NCI-H1436 treated with DMSO at 0.1 percent for 48 hours (cell line): ENCODE measurements at places on chromosomes 16 and 17.

GRCh38 chr16:86066811-86067210, 167.8 kb downstream of the IRF8 start:
- DNase-seq = no peak

- DNase-seq = no peak
Observed at GRCh38 chr16:6672507-6672906, 660.1 kb upstream of the RBFOX1 start.

- no peak for DNase-seq
Observed at GRCh38 chr17:51128076-51128475, 7.4 kb upstream of the SPAG9 start.

DNA sequence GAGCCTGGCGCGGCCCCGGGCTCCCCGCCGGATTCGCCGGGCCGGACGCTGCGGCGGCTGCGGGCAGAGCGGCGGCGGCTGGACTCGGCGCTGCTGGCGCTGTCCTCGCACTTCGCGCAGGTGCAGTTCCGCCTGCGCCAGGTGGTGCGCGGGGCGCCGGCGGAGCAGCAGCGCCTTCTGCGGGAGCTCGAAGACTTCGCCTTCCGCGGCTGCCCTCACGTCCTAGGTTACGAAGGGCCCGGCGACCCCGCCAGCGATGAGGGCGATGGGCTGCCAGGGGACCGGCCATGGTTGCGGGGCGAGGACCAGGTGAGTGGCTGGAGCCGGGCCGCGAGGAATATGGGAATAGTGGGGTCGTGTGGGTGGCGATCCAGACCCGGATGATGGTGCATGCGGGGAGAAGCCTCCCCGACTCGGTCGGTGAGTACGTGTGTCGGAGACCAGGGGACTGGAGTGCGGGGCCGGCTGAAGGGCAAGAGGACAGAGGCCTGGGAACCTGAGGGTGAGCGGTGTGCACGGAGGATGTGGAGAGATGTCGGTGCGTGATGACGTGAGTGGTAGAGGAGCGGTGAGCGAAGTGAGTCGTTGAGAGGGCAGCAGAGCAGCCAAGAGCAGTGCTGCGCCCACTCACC, 517 bp downstream of the RUNDC1 start:
- DNase-seq = no peak

DNA sequence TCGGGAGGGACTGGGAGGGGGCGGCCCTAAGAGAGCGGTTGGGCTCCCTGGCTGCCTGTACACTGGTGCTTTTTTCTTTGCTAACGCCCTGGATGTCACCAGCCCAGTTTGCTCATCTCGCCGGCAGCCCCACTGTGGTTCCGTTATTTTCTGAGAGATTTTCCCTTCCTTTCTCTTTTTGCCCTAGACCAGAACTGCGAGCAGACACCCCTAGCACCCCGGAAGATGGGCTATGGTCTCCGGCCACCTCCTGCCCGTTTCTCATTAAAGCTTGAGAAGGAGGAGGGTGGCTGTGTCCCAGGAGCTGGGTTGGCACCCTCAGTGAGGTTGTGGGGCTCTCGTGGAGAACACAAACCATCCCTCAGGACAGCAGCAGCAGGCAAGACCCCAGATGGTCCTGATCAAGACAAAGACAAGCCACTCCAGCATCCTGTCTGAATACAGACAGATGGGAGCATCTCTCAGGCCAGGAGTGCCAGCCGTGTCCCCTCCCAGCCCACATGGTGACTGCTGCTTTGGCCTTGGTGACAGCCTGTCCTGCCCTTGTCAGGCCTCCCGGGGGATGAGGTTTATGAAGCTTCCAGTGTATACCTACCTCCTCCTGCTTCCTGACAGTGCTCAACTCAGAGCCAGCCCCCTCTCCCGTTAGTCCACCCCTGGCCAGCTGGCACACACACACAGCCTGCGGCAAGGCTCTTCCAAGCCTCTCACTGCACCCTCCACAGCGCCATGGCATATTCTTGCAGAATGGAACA, 77.2 kb downstream of the KCNJ12 start:
- DNase-seq = no peak

- DNase-seq = no peak
Observed at GRCh38 chr16:22625967-22626366, 115.3 kb downstream of the NPIPB5 start.

- DNase-seq = peak; percentile 71
Observed at GRCh38 chr16:4053301-4053845, 62.9 kb downstream of the ADCY9 start.

- DNase-seq = no peak
Observed at GRCh38 chr16:11016524-11016988, 72.2 kb downstream of the CLEC16A start.

DNA sequence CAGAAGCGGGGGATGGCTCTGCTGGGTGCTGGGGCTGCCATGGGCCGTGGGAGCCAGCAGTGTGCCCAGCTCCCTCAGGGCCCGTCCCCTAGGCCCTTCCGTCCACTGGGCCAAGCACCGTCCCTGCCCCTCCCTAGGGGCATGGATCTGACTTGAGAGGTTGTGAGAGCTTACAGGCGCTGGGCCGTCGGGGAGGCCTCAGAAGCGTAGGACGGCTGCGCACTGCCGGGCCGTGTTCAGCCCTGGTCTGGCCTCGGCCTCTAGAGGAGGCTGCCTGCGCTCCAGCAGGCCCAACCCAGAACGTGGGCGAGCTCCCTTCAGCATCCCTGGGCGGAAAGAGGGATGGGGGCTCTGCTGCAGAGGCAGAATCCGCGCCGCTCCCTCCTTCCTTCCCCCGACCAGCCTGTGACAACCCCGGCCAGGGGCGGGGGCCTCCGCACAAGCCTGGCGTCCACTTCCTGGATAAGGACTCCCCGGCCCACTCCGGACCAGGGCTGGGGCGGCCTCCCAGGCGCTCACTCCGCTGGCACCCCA, 685 bp upstream of the MPG start:
- no peak for DNase-seq
